ENCODE measurements at places on chromosomes 6 and 20.

- DNase-seq, result no peak
Observed at GRCh38 chr20:41998539-41999341, 380.6 kb upstream of the CHD6 start.

- DNase-seq, result no peak
Observed at GRCh38 chr6:89978749-89979145, 84.5 kb downstream of the GJA10 start.

DNA sequence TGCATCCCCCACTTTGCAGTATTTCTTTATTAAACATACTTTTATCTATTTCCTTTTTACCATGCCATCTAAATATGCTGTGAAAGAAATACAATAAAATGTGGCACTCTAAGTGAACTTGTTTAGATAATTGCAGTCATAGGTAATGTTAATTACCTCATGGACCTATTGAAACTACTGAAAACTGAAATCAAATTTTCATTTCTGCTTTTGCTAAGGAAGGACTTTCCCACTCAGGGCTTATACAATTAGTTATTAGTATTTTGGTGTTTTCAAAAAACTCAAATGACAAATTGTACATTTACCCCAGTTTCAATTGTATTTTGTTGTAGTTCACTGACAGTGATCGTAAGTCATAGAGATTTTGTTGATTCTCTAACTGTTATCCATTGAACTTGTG lies 88.4 kb downstream of the ID4 start:
- no peak for DNase-seq

- no peak for DNase-seq
Observed at GRCh38 chr6:29679962-29680361, 990 bp downstream of the ZFP57 start.

- DNase-seq, result no peak
Observed at GRCh38 chr6:155117256-155117655, 122.1 kb downstream of the TIAM2 start.

DNA sequence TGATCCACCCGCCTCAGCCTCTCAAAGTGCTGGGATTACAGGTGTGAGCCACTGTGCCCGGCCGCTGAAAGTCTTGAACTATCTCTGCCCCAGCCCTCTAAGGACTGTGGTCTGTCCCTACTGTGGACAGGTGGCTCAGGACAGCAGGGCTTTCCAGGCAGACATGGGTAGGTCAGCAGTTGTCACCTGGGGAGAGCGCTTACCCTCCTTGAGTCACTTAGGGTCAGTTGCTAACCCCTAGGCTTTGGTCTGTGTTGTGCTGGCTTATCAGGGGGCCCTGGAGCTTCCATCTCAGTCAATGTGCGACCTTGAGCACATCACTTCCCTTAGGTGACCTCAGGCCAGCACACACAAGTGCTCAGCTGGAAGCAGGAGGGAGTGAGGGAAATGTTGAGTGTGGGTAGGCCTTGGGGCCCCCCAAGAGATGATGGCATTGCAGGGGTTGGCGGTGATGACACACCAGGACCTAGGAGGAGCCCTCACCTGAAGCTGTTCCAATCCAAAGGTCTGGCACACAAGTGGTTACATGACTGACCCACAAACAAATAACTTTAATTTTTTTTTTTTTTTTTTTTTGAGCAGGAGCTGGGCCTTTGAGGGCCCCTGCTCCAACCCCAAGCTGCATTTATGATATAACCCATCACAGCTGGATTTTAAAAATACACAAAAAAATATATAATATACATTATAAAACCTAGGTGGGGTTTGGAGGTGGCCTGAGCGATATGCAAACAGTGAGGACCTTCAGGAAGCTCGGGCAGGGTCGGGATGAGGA lies 5.1 kb downstream of the RPL10A start:
- DNase-seq, result no peak

Measured in HFF-Myc (cell line).